Substantia nigra (tissue), 51 donors: ENCODE measurements at places on chromosomes 6 and 20.

GRCh38 chr6:786946-787763 lies 94.2 kb upstream of the EXOC2 start:
- DNase-seq, result no peak

- DNase-seq, result no peak
Measured at GRCh38 chr6:122063076-122063475, 336.4 kb upstream of the HSF2 start.

DNA sequence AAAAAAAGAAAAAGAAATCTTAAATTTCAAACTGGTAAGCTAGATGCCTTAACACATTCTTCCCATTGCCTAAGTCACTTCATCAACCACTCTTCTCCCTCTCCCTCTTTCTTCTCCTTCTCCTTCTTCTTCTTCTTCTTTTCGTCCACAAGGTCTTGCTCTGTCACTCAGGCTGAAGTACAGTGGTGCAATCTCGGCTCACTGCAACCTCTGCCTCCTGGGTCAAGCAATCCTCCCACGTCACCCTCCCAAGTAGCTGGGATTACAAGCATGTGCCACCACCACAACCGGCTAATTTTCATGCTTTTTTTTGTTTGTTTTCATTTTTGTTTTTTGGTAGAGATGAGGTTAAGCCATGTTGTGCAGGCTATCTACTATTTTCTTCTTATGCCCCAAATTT lies 60.2 kb downstream of the GPR63 start:
- no peak for DNase-seq

DNA sequence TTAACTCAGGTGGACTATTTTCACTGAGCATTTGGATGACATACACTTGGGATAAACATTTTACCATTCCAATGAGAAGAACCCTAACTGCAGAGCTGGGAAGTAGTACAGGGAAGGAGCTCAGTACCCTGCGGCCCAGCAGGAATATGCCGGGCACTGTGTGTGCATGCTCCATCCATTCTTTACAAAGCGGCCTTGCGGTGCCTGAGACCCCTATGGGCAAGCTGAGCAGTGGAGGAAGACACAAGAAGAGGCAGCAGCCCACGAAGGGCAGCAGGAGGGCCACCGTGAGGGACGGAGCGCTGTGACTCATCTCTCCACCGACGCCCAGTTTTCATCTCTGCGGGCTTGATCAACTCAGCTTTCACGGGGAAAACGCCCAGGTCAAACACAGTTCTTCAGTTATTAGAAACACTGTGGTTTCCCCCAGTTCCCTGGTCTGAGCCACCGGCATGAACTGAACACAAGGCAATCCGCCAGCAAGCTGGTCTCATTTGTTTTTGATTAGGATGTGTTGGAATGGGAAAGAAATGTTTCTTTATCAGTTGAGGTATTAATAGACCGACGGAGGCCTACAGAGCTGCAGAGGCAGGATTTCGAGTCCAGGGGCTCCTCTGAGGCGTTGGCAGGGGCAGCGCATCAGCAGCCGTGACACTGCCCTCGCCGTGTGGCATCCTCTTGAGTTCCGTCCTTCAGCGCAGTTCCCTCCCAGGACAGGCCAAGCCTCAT lies 44.9 kb downstream of the IRF4 start:
- DNase-seq, result no peak

- DNase-seq, result no peak
Measured at GRCh38 chr6:108156180-108156937, 9.5 kb upstream of the NR2E1 start.

DNA sequence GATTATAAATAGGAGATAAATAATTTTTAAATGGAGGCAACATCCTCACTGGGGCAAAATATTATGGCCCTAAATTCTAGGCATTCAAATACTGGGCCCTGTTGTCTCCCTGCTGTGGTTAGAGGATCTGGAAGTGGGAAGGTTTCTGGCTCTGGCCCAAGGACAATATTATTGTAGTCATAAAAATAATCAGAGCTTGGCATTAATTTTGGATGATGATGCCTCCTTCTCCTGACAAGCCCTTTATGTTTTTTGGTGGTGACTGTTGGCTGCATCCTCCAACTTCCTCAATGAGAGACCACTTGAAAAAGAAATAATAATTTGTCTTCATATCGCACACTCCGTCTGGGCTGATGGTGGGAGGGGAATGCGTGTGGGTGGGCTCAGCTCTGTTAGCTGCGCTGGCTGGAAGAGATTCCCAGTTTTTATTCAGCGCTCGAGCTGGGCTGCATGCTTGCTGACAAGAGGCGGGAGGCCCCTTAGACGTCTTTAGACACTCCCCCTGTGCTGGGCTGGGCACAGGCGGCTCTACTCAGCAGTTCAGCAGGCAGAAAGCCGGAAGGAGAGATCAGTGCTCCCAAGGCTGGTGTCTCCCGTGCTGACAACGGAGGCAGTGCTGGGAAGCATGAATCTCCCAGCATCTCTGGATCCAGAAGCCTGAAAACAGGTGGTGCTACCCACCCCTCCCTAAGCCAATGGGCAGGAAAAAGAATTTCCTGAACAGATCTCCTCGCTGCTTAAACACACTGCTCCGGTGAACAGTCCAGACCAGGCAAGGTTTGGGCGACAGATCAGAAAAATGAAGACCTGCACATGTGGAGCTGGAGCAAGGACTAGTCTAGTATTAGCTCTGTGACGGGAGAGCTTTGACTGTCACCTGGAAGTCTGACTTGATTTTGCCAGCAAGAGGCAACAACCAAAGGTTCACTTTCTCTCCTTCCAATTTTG lies 97.7 kb downstream of the SYCP2 start:
- peak; percentile 62 for DNase-seq

- DNase-seq, result no peak
Measured at GRCh38 chr6:86251106-86251505, 608.4 kb upstream of the SYNCRIP start.

DNA sequence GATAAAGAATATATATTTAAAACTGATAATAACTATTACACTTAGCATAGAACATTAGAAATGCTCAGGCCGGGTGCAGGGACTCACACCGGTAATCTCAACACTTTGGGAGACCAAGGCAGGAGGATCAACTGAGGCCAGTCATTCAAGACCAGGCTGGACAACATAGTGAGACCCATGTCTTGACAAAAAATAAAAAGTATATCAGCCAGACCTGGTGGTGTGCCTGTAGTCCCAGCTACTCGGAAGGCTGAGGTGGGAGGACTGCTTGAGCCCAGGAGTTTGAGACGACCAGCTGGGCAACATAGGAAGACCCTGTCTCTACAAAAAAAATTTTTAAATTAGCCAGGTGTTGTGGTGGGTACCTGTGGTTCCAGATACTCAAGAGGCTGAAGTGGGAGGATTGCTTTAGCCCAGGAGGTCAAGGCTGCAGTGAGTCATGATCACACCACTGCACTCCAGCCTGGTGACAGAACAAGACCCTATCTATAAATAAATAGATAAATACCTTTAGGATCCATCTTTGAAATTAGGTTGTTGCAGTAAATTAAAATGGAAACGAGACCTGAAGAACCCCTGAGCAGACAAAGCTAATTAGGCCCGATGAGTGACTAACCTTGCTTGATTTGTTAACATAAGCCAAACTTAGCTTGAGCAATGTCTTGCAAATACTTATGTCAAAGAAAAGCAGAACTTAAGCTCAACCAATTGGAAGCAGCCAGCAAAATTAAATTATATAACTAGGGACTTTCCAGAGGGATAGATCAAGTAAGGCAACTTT lies 75.8 kb upstream of the E2F3 start:
- DNase-seq, result no peak

- DNase-seq, result no peak
Measured at GRCh38 chr20:19582782-19583181, 175.3 kb upstream of the RIN2 start.

DNA sequence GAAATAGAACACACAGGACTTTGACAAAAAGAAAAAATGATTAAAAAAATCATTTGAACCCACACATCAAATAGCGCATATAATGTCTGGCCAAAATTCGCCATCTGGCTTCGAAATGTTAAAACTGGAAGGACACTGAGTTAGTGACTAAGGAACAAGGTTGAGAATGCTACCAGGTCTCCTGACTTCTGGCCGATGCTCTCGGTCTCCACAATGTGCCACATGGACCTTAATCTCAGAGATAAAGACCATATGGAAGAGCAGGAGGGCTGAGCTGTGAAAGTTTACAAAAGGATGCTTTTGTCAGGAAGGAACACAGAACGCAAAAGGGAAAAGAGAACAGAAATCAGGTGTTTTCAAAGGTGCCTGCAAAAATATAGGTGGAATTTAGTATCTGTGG lies 54.7 kb downstream of the FAXC start:
- DNase-seq, result no peak

DNA sequence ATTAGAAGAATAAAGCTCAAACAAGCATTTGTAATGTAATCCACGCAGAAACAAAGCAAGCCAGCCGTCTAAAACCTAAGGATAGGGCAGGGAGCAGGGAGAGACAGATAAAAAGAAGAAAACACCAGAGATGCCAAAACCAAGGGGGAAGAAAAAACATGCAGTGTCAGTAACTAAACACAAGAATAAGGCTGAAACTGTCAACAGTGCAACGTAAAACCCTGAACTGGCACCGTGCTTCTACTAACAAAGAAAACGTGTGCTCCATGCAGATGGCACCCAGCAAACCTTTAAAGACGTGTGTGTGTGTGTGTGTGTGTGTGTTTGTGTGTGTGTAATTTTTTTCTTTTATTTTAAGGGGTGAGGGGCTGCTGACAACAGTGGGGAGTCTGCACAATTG lies 88.4 kb upstream of the TAB2 start:
- DNase-seq, result no peak

- no peak for DNase-seq
Measured at GRCh38 chr20:4674672-4675071, 47.0 kb upstream of the PRND start.

DNA sequence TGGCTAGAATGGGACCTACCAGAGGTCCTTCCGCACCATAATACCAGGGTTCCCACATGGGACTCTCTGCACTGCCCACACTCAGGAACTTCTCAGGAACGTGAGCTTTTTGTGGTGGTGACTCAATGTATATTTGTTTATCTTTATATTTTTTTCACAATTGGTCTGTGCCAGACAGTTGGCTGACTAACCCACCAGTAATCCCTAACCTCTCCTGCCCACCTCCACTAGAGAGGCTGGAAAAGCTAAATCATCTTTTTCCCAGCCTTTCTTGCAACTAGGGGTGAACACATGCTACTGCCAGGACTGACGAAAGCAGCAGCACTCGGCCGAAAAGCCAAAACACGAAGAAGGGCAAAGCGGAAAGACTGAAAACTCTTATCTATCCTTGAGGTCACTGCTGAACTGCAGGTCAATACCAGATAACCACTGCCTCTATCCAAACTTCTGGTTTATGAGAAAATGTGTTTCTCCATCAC lies 112.9 kb downstream of the TRERF1 start:
- no peak for DNase-seq

DNA sequence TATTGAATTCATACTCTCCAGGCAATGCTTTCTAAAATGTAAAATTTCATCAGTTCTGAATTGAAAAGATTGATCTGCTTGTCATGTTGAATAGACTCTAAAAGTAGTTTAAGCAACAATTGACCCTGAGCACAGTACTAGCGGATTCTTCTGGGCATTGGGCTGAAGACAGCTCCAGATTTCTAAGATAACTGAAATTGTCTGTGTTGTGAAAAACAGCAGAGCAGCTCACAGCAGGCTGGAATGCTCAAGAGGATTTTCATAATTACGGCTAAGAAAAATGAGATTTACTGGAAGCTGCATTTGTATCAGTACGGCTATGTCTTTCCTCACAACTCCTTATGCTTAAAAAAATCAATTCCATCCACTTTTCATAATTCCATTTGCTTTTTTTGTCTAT lies 373.7 kb downstream of the HACE1 start:
- no peak for DNase-seq

DNA sequence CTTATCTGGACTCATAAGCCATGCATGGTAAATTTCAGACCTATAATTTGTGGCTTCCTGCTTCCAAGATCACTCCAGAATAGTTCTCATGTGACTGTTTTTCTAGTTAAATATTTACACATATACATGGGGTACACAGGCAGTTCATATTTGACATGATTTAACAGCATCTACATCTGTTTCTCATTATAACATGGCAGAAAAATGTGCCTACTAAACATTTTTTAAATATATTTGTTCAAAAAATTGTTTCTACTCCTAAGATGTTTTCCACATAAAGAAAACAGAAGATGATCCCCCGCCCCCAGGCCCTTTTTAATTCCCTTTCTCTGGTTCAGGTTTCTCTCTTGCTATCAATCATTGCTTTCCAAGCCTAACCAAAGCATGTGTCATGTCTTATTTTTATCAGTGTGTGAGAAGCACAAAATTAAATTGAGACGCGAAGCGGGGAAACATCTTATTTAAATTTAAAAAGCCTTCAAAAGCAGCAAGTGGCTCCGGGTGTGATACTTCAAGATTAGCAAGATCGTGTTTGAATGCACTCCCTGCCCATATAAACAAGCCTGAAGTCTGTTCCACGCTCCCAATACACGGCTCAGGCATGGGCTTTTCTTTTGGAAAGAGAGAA lies 37.3 kb downstream of the IPCEF1 start:
- DNase-seq, result no peak

- no peak for DNase-seq
Measured at GRCh38 chr20:58374906-58375758, 13.9 kb upstream of the VAPB start.

DNA sequence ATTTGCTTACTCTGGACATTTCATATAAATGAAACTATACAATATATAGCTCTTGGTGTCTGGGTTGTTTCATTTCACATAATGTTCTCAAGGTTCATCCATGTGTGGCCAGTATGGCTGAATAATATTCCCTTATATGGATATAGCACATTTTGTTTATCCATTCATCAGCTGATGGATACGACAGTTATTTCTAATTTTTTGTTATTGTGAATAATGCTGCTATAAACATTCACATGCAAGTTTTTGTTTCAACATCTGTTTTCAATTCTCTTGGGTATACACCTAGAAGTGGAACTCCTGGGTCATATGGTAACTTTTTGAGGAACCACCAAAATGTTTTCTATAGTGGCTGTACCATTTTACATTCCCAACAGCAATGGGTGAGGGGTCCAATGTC lies 101.1 kb downstream of the CDK19 start:
- no peak for DNase-seq

GRCh38 chr20:13159889-13160288 lies 61.2 kb upstream of the ISM1 start:
- no peak for DNase-seq

DNA sequence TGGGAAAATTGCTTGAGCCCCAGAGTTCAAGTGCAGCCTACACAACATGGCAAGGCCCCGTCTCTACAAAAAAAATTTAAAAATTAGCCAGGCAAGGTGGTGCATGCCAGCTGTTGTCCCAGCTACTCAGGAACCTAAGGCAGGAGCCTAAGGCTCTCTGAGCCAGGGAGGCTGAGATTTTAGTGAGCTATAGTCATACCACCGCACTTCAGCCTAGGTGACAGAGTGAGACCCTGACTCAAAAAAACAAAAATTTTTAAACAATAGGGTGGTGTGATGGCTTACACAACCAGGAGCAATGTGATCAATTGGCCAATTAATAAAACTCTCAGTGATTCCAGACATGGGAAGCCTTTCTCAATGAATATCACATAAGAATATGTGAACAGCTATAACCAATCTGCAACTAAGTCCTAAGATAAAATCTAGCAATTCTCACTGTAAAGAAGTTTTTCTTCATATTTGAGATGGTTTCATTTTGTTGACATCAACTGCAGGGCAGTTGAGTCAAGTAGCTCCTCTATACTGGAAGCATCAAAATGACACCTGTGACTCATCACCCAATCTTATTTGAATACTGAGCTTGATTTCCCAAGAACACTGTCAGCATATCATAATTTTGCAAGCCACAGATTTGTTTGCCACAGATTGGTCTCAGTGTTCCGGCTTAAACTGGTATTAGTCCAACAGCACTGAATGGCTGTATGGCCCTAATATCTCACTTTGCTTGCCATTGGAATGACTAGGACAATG lies 169.0 kb upstream of the GJE1 start:
- DNase-seq, result no peak

- DNase-seq, result no peak
Measured at GRCh38 chr20:63750807-63751470, 11.4 kb downstream of the SLC2A4RG start.
